NCI-H226 (cell line): ENCODE measurements at places on chromosomes 13 and 19.

- DNase-seq: no peak
Measured at GRCh38 chr19:16233081-16233776, 35.5 kb downstream of the AP1M1 start.

GRCh38 chr13:35163674-35164073, 221.6 kb downstream of the NBEA start:
- DNase-seq: no peak

- DNase-seq: no peak
Measured at GRCh38 chr19:10122045-10122444, 2.3 kb upstream of the EIF3G start.

DNA sequence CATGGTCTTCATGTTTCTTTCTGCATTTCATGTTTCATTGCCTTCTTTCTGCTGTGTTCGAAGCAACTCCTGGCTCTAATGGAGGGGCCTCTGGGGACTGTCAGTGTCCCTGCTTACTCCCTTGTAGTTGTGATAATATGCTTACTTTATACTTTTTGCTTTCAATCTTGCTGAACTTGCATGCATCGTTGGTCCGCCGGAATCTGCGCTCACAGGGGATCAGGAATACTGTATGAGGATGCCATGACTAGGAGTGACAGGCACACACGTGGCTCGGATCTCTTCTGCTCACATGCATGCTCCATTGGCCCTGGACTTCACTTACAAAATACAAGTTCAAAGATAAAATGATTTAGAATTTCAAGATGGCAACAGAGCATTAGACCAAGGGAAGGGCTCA, 108.8 kb downstream of the SIPA1L3 start:
- no peak for DNase-seq

DNA sequence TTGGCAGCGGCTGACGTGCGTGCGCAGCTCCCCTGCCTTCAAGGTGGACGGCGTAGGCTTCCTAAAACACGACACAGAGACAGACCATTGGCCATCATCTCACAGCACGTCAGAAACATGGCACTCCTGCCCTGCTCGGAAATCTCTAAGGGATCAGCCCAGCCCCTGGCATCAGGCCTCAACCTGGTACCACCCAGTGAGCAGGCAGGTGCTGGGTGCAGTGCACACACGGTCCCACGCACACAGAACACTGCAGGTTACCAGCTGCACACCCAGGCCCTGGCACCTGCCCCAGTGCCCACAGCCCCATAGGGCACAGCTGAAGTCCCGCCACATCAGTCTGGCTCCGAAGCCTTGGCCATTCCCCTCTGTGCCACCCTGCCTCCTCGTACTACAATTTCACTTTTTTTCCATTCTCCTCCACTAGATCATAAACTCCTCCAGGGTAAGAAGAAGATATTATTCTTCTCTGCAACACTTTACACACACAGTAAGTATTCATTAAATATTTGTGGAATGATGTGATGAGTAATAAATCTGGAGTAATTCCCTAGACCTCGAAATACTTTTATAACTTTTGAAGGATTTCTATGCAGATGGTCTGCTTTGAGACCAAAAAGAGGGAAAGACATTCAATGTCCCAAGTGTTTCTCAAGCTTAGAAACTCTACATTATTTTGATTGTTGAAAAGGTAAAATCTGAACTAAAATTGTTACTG, 156.4 kb downstream of the COL4A1 start:
- peak; percentile 15 for DNase-seq

DNA sequence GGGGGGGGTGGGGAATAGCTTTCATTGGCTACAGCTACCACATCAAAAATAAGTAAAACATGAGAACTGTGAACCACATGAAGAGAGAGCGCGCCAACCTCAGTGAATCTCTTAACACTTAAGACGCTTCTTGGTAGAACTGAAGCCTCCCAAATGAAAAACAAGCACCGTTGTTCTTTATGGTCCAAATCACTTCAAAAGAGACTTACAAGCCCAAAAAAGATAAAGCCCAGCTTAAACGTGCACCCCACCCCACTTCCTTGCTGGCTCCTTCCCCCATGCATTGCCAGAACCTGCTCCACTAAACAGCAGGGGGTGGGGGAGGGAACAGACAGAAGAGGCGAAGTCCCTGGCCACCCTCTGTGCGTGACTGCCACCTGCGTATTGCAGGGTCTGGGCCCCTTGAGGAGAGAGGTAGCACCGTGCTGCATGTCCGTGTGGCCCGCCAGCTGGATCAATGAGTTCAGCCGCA, 479.1 kb downstream of the FOXO1 start:
- DNase-seq: no peak

DNA sequence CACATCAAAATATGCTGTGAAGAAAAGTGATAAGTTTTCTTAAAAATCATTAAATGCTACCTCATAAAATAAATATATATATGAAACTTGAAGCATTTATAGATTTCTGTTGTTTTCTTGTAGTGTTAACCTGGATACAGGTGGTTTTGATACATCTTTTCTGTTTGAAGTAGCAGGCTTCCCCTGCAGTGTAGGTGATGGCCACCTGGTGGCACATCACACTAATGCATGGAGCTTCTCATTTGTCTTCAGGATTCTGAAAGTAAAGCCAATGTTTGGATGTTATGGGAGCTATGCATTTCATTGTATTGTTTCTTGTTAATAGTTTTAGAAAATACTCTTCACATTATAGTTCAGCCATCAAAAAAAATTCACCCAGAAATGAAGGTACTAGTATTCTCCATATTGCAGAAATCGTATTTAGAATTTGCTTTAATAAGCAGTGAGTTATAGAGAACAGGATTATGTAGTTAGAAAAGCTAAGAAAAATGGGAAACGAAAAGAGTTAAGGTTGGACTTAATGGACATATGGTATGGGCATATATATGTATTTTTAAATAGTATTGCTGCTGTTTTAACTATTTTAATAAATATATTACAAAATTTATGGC, 18.7 kb downstream of the GPR180 start:
- DNase-seq: no peak

GRCh38 chr19:7251494-7251893, 42.7 kb downstream of the INSR start:
- DNase-seq: no peak

DNA sequence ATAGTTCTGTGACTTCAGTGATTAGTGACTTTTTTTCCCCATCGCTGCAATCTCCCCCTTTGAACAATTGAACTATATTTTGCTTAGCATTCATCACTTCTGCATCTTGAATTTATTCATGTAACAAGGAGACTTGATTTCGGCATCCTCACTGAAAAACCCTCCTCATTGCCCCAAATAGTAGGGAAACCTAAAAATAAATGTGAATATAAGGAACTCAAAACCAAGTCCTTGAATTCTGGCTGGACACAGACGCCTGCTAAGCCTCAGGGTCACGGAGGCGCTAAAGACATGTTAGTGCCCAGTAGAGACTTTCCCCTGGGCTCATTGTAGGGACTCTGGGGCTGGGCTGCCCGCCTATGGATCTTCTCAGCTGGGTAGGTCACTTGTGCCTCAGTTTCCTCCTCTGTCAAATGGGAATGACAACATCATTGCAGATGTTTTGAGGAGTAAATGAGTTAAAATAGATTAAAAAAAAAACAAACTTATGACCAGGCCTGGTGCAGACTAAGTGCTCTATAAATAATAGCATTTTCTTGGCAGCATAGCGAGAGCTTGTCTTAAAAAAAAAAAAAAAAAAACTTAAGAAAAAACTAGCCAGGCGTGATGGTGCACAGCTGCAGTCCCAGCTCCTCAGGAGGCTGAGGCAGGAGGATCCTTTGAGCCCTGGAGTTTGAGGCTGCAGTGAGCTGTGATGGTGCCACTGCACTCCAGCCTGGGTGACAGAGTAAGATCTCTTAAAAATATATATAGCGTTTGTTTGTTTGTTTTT, 1.8 kb upstream of the ADGRE5 start:
- DNase-seq: no peak

- DNase-seq: no peak
Measured at GRCh38 chr13:43072394-43072793, 49.0 kb downstream of the DNAJC15 start.

- no peak for DNase-seq
Measured at GRCh38 chr13:23965346-23965745, 68.0 kb upstream of the C1QTNF9B start.
